ENCODE measurements at places on chromosomes 2 and 18.

GRCh38 chr18:5285326-5285725, 10.2 kb downstream of the ZBTB14 start:
- peak; percentile 27 for ATAC-seq

- ATAC-seq = no peak
These were observed 183.6 kb downstream of the MC4R start for GRCh38 chr18:60188958-60189357.

DNA sequence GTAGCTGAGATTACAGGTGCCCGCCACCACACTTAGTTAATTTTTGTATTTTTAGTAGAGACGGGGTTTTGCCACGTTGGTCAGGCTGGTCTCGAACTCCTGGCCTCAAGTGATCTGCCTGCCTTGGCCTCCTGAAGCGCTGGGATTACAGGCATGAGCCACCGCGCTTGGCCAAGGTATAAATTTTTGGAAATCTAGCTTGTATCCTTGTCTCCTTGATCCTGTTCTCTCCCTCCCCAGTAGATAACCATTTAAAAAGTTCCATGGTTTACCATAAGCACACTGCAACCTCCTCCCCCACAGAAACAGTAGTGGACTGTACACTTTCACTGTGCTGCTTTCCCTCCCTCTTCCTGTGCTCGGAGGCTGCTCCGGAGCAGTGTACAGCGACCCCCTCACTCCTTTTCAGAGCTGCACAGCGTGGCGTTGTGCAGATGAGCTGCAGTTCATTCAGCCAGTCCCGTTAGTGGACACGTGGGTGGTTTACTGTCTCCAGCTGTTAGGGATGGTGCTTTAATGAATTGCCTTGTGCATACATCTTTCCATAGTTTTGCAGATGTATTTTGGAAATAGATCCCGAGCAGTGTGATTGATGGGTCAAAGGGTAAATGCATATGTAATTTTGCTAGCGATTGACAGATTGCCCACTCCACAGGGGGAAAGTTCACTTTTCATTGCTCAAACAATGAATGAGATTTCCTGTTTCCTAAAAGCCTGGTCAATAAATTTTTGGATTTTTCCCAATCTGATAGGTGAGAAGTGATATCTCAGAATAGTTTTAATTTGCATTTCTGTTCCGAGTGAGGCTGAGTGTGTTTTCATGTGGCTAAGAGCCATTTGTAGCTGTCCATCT, 14.8 kb downstream of the ASB1 start:
- ATAC-seq = no peak

DNA sequence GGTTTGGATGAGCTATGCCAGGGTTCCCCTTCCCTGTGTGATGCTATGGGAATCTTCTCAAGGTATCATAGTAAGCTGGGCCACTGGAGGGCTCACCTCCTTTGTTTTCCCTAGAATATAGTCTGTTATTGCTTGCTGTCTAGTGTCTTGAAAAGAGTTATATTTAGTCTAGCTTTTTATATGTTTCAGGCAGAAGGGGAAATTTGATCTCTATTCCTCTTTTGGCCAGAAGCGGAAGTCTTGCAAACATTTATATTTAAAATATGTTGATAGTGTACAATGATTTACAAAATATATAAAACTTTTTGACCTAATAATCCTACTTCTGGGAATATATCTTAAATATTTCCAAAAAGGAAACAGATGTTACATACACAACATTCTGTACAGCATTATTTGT, 260.7 kb downstream of the FHOD3 start:
- no peak for ATAC-seq

All from SK-N-SH treated with all-trans-retinoic acid at 6 μM for 48 hours (cell line).